ENCODE measurements at places on chromosomes 4 and X.

- no peak for DNase-seq
Observed at GRCh38 chr4:59664771-59665170, 1535.4 kb upstream of the ADGRL3 start.

GRCh38 chr4:76127754-76128153 lies 20.4 kb downstream of the NUP54 start:
- DNase-seq, result no peak

GRCh38 chr4:167930166-167930565 lies 162.2 kb upstream of the ANXA10 start:
- no peak for DNase-seq

DNA sequence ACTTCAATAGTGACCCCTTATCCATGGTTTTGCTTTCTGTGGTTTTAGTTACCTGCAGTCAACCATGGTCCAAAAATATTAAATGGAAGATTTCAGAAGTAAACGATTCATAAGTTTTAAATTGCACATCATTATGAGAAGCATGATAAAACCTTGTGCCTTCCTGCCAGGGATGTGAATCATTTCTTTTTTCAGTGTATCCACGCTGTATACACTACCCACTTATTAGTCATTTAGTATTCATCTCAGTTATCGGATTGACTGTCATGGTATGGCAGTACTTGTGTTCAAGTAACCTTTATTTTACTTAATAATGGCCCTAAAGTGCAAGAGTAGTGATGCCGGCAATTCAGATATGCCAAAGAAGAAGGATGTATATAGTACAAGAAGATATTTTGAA lies 37.7 kb upstream of the TASL start:
- no peak for DNase-seq

DNA sequence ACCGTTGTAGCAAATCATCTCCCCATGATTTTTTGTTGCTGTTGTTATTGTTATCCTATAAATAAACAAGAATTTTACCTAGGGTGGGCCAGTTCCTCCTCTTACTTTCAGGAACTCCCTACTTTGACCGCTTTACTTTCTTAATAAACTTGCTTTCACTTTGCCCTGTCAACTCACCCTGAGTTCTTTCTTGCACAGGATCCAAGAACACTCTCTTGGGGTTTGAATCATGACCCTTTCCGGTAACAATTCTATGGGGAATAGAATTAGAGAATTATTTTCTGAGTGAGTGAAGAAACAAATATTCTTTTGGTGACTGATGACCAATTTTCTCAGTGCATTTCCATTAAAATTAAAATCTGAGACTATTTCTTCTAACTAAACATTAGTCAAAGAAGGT lies 584.0 kb upstream of the TENM3 start:
- no peak for DNase-seq

DNA sequence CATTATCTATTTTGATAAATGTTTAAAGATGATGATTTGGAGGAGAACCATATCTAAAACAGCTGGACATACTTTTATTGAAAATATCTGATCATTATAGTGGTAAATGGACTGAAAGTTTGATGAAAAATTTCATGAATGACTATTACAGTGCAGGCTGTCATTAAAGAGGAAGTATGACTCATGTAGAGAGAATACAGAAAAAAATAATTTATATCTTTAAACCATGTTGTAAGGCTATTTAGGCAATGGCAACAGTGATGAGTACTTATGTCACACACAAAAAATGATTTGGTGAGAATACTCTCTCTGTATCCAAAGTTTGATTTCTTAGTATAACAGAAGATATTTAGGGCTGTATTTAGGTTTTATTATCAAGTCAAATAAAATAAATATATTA lies 3.9 kb upstream of the GLRB start:
- DNase-seq, result no peak

DNA sequence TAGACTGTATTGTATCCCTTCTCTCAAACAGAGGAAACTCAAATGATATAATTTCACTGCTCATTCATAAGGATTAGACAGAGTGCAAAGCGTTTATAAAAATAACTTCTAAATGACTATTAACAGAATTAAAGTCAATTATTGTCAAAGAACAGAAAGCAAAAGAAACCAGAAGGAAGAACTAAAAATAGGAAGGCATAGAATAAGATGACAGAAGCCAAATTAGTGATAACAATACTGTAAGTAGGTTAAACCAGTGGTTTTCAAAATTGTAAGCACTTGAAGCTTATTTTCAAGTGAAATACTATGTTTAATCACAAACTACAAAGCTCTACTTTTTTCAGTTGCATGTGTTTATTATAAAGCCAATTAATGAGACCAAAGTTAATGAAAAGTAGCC lies 305.2 kb downstream of the PPP1R2C start:
- DNase-seq, result no peak

GRCh38 chr4:71029504-71029903 lies 36.1 kb downstream of the DCK start:
- DNase-seq, result no peak

GRCh38 chr4:22416403-22416802 lies 99.5 kb downstream of the ADGRA3 start:
- no peak for DNase-seq

DNA sequence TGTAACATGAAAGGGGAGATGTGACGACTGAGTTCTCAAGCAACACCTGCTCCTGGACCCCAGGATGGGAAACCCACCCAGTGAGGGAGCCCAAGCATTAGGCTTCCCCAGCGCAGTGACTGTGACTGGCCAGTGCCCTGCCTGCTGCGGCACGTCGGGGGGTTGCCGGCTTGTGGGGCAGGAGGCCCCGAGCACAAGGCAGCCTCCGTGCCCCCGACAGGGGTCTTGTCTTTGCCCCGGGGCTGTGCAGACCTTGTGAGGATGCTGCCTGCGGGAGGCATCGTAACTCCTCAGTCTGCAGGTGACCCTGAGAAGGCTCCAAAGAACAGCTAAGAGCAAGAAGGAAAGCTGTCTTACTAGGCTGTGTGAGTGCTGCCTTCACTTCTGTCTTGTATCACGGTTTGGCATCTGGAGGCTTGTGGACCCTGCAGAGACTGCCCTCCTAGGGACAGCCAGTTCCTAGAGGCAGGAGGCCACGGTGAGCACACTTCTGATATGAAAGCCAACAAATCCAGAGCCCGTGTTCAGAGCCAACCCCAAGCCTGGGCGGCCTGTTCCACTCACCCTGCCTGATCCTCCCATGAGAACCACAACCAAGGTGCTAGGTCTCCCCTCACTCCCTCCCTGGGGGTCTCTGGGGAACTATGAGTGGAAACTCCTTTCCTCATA lies 47.7 kb downstream of the FGFRL1 start:
- DNase-seq, result no peak

- DNase-seq, result no peak
Observed at GRCh38 chr4:56156141-56156540, 207.4 kb downstream of the CEP135 start.

All from DMS153 (cell line).